ENCODE measurements at places on chromosomes 5 and 9.

- peak; percentile 32 for DNase-seq
These were observed 56.6 kb downstream of the CAMSAP1 start for GRCh38 chr9:135850737-135851136.

- no peak for DNase-seq
These were observed 108.3 kb downstream of the THBS4 start for GRCh38 chr5:80143491-80143890.

GRCh38 chr9:15289603-15290002, 17.4 kb downstream of the TTC39B start:
- DNase-seq = no peak

- DNase-seq = peak; percentile 42
These were observed 1.2 kb downstream of the SSBP2 start for GRCh38 chr5:81749561-81750307.

DNA sequence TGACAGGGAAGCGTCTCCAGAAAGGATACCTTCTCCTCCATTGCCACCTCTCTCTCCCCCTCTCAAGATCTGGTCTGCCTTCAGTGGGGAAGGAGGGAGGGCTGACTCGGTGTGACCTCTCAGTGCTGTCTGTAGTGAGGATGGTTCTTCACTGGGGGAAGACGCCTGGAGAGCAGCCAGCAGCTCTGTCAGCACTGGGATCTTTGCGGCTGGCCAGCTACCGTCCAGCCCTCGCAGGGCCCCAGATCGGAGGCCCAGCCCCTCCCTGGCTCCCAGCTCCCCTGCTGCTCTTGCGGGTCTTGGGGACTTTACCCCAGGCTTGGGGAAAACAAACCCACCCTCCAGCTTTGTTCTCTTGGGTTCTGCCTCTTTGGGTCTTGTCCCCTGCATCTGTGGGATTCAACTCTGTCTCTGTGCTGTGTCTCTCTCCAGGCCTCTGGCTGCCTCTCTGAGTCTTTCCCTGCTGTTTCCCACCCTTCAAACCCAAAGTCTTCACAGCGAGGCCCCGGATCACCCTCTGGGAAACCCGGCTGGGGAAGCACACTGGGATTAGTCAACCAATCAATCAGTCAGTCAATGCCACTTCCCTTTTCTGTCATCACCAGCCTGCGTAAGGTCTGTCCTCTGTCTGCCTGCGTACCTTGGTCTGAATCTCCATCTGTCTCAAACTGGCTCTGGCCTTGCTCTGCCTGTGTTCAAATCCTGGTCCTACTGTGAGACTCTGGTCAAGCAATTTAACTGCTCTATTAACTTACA, 23.0 kb downstream of the FGF18 start:
- no peak for DNase-seq

- peak; percentile 98 for DNase-seq
These were observed 411.1 kb downstream of the ACTL7B start for GRCh38 chr9:108444400-108445358.

DNA sequence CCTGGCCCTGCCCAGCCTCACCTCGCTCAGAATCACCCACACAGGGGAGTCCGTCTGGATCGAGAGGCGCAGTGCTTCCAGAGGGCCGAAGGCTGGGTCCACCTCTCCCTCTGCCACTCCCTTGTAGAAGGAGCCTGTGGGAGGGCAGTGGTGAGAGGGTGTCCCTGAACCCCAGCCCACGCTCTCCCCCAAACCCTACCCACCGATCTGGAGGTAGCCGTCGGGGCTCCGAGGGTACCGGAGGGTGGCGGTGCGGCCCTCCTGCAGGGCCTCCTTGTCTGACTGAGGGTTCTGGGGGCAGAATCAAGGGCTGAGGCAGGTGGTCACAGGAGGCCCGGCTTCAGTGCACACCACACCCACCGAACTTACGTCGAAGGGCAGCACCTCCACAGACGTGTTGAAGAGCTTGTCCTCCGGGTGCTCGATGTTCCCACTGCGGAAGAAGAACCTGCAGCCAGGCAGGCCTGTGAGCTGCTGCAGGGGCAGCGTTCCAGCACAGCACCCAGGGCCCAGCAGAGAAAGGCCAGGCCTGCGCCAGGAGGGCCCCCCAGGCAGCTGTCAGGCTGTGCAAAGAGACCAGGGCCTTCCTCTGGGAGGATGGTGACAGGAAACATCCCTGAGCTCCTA, 4.5 kb downstream of the LTC4S start:
- DNase-seq = no peak

DNA sequence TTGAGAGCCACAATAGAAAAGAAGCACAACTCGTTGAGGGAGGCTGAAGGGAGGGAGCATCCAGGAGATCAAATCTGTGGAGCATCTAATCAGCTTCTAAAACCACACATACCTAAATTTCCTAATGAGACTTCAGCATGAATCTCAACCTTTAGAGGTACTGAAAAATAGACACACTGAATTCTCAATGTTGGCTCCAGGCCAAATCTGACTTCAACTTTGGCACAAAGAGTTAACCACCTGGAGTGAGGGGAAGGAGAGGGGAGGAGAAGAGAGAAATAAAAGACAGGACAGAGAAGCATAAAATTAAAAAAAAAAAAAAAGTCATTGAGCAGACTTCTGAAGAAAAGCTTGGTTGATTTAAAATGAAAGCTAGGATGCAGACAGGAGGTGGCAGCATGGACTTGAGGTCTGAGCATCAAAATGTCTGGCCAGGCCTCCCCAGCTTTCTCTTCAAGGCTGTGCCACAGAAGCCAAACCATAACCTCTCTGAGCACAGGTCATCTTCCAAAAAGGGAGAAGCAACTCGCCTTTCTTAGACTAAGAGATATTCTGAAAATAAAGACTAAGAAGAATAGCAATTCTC, 205.6 kb downstream of the DENND1A start:
- no peak for DNase-seq

- DNase-seq = no peak
These were observed 196.8 kb downstream of the PRDM9 start for GRCh38 chr5:23703940-23704855.

GRCh38 chr9:36815566-36816348, 218.3 kb downstream of the PAX5 start:
- DNase-seq = no peak

GRCh38 chr9:134618833-134619447, 22.7 kb upstream of the COL5A1 start:
- DNase-seq = no peak

DNA sequence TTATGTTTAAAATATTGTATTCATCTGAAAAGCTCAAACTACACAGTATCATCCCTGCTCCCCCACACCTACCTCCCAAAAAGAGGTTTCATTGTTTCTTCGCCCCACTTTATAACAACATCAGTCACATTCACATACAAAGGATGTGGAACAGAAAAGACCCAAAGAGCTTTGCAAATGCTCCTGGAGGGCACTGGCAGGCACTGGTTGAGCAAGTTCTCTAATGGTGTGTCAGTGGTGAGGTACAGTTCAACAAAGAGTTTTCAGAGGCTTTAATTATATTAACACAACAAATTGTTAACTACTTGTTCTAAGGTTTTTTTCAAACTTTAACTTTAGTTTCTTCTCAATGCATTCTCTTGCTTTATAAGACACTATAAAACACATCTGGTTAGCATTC, 54.1 kb upstream of the ECM2 start:
- no peak for DNase-seq

DNA sequence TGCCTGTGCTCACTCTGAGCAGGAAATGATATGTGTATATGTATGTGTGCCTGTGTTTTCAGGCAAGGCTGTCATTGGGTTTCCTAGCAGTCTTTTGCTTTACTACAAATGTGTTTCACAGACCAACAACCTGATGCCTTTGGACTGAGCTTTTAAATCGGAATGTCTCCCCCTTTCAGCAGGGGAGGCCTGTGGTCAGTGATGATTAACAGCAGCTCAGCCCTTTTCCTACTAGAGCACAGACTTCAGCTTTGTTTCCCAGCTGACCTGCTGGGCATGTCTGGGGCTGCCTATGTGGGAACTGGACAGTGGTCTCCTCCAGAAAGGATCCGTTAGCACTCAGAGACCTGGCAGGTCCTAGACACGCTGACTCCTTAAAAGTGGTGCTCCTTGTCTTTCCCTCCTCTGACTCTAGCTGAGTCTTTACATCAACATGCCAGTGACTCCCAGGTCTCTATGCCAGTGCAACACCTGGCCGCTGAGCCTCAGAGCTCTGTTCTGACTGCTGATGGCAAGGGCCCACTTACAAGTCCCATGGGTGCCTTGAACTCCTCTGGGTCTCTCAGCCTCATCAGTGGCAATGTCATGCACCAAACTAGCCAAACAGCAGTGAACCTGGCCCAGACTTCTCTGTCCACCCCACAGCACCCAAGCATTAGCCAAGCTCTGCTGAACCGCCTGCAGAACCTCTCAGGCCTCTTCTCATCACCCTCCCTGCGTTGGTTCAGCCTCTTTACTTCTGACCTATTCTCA, 7.7 kb downstream of the MACROH2A1 start:
- no peak for DNase-seq

DNA sequence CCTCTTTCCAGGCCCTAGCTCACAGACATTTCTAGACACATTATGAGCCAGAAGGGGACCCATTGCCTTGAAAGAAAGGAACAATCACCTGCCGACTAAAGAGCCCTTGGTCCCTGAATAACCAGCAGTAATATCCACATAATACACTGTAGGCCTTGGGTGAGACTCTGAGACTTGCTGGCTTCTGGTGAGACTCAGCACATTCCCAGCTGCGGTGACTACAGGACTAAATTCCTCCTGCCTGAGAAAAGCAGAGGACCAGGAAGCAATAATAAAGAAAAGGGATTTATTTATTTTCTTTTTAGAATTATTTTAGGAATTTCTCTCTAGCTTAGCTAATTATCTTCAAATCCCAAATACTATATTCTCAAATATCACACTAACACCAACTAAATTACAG, 87.8 kb upstream of the RGS7BP start:
- DNase-seq = no peak

DNA sequence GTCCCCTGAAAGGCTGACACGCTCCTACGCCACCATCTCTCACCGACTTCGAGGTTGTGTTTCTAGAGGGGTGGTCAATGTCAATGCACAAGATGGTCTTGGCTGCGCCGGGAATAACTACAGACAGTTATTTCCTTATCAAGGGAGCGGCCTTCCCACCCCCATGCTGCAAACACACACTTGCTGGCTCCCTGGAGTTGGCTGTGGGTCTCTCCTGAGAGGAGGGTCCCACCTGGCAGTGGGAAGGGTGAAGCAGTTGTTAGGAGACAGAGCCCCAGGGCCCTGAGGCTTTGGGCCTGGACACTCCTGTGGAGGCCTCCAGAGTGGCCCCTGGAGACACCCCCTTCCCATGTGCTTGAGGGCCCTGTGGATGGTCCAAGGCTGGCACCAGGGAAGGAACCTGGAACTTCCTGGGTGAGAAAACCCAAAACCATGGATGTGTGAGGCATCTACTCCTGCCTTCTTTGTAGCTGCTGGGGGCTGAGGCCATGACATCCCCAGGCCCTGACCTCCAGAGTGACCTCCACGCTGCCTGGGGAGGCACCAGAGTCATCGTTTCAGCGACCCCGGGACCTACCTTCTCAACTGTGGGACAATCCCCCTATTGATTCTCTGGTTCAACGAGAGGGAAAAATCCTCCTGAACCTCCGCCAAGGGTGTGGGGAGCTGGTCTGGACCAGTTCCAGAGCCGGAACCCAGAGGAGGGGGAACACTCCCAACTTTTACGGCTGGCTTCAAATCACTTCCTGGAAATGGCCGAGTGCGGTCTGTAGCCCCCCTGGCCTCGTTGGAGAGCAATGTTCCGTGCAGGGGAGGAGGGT, 101.1 kb upstream of the COL5A1 start:
- no peak for DNase-seq

DNA sequence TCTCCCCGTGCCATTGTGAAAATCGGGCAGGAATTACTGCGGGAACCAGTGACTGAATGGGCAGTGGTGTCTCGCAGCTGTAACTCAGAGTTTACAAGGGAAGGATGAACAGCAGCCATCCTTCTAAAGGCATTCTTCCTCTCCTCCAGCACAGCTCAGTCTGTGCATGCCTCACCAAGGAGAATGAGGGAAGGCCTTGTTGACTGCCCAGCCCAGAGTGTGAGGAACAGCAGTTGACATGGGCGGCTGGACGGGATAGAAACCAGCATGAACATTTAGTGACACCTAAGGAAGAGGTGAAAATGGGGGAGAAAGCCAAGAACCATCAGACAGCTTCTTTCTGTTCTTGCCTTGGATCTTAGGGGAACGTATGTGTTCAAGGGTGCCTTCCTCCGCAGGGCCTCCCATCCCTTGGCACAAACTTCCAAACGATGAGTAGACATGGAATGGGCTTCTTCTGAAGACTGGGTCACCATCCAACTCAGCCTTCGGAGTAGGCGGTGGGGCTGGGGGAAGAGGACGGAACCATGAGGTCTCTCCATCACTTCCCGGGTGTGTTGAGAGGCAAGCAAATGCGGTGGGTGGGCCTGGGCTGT, 887 bp upstream of the PDE8B start:
- DNase-seq = no peak

GRCh38 chr9:91844190-91844589, 105.8 kb downstream of the ROR2 start:
- no peak for DNase-seq

GRCh38 chr5:175629261-175629660, 28.6 kb upstream of the HRH2 start:
- DNase-seq = no peak

DNA sequence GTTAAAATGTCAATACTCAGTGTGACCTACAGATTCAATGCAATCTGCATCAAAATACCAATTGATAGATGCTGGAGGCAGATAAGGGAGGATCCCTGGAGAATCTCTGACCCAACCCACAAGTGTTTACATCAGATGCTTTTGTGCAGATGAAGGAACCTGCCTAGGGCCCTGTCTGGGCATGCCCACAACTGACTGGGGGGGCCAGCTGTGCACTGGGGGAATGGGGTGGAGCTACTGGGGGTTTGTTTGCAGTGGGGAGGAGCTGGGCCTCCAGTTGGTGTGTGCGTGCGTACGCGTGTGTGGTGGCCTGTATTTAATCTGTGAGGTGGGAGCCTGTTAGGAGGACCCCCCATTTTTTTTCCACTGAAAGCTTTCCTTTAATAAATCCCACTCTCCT, 244.9 kb downstream of the TRIM36 start:
- no peak for DNase-seq

- DNase-seq = no peak
These were observed 149.8 kb upstream of the SLC28A3 start for GRCh38 chr9:84490206-84490841.

- DNase-seq = no peak
These were observed 6.1 kb upstream of the TMEM252 start for GRCh38 chr9:68546596-68547390.

Measured in SW480 (cell line).